GM04504 (cell line): ENCODE measurements at places on chromosomes 6 and 20.

DNA sequence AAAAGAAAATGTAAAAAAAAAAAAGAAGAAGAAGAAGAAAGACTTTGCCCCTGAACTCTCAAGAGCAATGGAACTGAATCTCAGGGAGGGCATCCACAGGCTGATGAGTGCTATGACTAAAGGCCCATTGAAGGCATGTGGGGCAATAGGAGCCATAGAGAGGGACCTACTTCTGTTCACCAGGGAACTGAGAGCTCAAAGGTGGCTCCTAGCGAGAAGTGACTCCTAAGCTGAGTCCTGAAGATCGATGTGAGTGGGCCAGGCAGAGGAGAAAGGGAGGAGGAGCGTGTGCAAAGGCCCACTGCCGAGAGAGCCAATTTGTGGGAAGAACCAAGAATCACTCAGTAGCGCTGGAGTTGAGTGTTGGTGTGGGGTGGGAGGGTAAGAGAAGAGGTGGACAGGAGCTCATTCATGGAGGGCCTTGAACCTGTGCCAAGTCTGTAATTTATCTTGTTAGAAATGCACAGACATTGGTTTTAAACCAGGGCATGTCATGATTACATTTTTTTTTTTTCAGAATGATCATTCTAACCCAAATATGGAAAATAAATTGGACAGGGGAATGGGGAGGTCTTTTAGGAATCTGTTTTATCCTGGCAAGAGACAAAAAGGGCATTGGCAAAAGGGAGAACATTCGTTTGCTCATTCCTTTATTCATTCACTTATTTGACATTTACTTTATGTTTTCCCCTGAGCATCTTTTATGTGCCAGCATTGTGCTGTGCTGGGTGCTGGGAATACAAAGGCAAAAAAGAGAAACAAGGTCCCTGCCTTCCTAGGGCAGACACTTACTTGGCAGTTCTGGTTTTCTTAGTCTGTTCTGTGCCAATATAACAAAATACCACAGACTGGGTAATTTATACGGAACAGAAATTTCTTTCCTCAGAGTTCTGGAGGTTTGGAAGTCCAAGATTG lies 67.4 kb upstream of the DSP start:
- DNase-seq = no peak

DNA sequence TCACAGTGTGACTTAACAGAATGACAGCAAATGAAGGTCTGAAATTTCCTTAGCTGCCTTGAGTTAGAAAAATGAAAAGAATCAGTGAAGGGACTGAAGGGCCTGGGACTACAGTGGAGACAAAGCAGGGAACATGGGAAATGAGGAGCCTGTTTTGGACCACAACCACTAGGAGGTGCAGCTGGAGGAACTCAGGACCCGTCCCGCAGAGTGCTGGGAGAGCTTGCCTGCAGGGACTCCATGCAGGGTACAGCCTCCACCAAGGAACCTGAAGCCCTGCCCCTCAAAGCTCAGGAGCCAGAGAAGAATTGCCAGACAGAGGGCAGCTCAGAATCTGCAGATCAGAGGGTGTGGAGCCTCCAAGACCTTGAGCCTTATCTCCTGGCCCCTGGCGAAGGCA lies 50.7 kb downstream of the LRFN2 start:
- DNase-seq = no peak

GRCh38 chr6:134689641-134690040 lies 260.3 kb downstream of the ALDH8A1 start:
- no peak for DNase-seq

- DNase-seq = no peak
Measured at GRCh38 chr20:44587035-44587980, 4.9 kb downstream of the PKIG start.

GRCh38 chr6:79525272-79526100 lies 11.7 kb downstream of the LCA5 start:
- no peak for DNase-seq

- peak; percentile 22 for DNase-seq
Measured at GRCh38 chr6:40788661-40789655, 201.8 kb upstream of the LRFN2 start.

DNA sequence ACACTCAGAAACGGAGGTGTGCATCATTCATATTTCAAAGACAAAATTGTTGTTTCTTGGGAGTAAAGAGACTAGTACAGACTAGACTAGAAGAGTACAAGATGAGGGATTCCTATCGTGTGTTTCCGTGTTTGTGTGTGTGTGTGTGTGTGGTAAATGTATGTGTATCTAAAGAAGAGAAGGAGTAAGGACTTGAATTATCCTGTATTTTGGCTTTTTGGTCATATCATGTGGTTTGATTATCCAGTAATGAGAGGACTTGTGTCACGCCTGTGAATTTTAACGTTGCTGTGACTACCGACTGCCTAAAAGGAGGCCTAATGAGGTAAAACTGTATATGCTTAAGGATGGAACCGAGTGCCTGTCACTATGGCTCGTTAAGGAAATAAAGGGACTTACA lies 44.4 kb upstream of the MAP7 start:
- no peak for DNase-seq

DNA sequence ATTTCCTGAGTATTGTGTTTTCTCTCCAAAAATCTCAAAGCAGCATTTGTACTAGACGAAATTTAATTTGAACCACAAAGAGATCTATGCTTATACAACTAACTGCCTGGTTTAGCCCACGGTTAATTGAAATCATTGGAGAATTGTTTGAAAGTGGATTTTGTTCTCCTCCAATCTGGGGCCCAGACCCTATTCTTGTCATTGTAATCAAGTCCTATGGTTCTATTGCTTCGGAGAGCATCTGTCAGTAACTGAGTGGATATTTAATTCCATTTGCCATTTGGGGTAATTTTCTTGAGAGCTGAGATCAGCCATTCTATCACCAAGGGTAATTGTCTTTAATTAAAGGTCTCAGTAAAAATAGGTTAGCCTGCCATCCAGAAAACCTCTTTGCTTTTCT lies 117.0 kb upstream of the KCNG1 start:
- no peak for DNase-seq

GRCh38 chr6:72022830-72023229 lies 136.5 kb downstream of the RIMS1 start:
- DNase-seq = no peak

- DNase-seq = no peak
Measured at GRCh38 chr6:35569011-35569461, 56.3 kb upstream of the TULP1 start.

DNA sequence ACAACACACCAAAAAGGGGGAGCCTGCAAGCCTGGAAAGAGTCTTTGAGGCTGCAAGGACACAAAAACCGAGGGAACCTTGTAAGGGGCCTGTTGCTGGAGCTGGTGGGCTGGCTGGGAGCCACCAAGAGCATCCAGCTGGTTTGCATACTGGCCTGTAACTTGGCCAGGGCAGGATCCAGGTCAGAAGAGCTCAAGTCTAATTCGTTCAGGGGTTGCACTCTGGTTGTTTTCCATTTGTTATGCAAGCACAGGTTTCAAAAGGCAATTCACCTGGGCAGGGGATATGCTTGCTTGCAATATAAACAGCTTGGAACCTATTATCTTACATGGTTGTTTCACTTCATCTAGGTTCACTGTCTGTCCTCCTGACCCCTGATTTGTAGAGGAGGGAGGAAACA lies 98.3 kb upstream of the GCM1 start:
- DNase-seq = no peak

DNA sequence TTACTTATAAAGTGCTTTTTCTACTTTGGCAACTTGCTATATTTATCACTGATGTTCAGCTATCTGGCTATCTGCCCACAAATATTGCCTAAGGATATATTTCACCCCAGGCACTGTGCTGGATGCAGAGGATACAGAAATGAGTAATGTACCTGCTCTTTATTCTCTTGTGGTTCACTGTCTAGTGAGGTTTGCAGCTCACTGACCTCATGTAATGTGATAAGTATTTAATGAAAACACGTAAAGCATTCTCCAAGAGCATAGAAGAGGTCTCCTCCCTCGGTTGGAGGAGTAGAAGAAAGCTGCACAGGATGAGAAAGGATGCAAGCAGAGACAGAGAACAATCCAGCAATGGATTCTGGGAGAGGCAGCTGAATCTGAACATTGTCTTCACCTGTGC lies 610.7 kb downstream of the CBLN4 start:
- DNase-seq = no peak

DNA sequence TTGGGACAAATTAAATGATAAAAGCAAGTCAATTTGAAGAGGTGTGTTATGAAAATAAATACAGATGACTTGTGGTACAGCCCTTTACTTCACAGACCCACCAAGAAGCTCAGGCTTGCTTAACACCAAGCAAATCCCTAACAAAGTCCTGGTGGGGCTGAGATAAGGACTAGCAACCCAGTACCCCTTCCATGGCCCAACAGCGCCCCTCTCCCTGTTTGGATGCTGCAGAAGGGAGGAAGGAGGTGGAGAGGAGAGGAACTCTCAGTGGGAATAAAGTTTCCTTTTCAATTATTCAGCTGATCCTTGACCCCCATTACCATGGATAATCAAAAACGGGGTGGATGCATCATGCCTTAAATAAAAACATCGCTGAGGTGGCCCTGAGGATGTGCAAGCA lies 4.5 kb upstream of the ZNF831 start:
- no peak for DNase-seq

DNA sequence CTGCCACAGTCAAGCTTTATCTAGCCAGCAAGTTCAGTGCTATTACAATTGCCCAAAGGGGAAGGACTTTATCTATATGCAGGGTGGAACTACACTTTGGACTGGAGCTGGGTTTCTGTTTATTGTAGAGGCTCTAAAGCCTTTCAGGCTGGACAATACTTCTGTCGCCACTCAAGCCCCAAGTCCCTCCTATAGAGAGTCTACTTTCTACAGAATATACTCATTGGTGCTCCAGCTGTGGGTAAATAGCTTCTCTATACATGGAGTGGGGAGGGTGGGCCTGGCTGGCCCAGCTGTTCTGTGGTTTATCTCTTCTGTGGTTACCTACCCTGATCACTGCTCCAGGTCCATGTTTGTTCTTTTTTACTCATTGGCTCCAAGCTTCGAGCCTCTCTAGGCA lies 151.8 kb upstream of the MYLIP start:
- DNase-seq = no peak

DNA sequence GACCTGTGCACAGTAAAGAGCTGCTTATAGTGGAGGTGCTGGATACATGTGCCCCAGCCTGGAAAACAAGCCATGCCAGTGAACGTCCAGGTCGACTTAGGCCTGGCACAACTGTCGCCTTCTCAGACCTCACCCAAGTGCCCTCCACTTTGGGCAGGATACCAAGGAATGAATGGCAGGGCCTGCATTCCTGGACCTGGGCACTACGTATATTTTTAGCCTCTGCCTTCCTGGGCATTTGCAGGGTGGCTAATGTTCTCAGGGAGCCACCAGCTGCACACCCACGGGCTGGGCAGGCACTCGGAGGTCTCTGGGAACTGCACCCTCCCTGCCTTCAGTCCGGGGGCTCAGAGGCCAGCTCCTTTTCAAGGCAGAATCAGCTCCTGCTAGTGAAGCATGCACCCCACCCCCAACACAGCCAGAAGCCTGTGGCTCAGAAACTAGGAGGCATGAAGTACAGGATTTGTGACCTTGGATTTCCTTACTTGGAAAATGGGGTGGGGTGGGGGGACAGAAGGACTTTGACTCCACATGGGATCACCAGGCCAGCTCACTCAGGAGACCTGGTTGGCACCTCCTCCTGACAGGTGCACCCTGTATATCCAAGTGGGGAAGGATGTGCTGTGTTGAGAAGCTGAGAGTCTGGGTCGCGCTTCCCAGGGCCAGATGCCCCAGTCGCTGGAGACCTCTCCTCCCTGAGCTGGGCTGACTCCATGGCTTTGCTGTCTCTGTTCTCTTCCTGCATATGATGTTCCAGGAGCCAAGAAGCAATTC lies 2.5 kb upstream of the LSM14B start:
- DNase-seq = no peak

GRCh38 chr6:43334466-43335095 lies 26.0 kb upstream of the CRIP3 start:
- DNase-seq = peak; percentile 28

DNA sequence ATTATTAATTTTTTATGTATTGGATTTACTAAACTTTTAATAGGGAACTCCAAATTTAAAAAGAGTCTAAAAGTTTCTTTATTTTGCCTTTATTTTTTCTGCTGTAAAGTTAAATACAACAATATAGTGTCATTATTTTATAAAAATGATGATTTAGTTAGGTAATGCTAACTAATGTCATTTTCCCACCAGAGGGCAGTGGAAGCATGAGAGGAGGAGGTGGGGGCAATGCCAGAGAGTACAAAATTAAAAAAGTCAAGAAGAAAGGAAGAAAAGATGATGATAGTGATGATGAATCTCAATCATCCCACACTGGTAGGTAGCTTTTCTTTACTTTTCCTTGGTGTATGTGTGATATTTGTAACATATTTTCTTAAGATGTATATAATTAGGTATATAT lies 20.2 kb upstream of the FHL5 start:
- DNase-seq = no peak

DNA sequence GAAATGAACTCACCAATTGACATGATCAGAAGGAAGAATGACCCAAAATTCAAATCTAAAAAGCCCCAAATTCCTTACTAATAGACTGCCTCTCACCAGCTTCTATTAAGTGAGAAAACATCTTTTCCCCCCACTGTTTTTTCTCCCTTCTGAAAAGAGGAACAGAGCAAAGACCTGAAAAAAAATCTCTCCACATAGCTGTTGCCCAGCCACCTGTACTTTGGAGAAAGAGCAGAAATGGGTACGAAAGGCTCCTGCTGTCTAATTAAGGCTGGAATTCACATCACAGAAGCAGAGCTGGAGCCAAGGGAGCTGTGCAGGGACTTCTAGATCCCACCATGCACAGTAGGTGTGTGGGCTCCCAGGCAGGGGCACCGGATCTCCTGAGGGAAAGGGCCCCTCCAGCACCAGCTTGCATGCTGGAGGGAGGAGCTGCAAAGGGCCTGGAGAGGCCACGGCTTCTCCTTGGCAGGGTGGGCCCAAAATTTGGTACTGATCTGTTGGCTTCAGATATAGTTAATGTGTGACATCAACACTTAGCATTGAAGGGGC lies 73.2 kb upstream of the DUSP22 start:
- no peak for DNase-seq

DNA sequence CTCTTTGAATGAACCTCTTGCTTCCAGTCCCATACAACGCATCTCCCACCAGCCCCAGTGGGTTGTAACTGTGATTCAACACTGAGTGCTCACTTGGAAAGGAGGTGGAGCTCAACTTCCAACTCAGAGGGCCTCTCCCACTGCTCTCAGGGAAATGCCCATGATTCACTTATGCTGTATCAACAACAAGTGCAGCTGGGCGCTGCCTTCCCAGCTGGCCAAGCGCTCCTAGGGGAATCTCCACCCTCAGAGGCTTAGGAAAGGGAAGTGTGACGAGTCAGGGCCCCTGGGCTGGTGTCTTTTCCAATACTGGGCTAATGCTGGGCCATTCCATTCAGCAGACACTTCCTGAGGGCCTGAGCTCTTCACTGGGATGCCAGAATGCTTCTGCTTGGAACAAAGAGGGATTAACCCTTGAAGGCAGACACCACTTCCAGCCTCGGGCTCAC lies 8.1 kb upstream of the OCSTAMP start:
- DNase-seq = peak; percentile 46

GRCh38 chr6:46538800-46539480 lies 47.7 kb upstream of the RCAN2 start:
- no peak for DNase-seq
